ENCODE measurements at places on chromosomes 7 and 10. TPM values are rescaled to one million over a fixed set of nuclear protein-coding genes. Genes with fewer than 3 reads are reported as not detected.

DNA sequence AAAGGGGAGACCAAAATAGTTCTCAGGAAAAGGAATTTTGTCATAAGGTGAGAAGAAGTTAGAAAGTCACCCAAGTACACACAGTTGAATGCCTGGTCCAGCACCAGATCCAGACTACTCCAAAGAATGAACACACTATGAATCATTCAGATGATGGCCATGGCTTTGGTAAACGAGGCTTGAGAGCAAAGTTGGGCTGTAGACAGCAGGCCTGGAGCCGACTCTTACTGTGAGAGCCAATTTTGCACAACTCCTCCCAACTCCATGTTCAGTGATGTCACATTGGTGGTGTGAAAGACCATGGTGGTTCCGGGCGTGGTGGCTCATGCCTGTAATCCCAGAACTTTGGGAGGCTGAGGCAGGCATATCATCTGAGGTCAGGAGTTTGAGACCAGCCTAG is 131.6 kb downstream of the PKD1L1 start:
- peak; percentile 82 for DNase-seq

DNA sequence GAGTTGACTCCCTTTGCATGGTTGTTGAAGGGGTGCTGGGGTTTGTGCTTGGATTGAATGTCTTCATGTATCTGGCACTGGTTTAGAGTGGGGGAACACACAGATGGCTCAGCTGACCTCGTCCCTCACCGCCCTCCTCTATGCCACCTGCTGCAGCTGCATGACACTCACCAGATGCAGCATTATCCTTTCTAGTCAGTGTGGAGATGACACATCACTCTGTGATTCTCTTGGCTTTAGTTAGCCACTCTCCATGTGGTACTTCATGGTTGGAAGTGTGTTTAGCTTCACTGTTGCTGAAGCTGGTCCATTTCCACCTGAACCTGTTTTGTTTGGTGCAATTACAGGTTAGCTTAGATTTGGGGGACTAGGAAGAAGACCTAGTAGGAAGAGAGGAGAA is 56.3 kb upstream of the BMPER start:
- DNase-seq = peak; percentile 79

DNA sequence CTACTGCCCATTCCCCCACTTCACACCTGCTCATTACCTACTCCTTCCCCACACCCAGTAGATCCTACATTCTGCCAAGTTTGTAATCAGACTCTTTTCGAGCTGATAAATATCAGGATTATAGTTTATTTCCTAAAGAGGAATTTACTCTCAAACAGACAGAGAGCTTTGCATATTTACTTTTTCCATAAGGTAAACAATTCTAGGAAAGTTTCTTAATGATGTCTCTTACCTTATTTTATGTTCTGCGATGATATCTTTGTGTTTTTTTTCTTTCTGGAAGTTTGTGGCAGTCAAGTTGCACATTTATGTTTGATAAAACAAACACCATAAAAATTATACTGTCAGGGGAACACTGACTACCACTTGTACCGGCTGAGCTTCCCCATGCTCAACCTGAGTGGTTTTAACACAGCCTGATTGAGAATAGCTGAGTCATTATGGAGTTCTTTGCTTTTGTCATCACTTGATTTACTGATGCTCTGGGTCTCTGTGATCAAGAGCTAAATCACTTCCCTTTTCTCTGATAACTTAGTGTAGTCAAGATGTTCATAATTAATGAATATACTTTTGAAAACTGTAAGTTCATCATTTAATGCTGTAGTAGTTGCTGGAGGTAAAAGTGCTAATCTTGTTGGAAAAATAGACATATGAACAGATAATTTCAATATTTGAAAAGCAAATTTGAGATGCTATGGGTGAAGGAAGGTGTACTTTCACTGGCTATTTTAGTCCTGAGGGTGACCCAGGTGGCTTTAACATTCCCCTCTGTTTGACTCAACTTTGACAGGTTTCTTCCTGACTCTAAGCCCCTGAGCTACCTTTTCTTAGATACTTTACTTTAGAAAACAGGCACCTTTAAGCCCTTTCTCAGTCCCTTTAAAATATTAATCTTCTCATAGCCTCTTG is 1034.5 kb upstream of the LRRTM3 start:
- no peak for DNase-seq

- DNase-seq = no peak
These were observed 15.4 kb downstream of the WDFY4 start for GRCh38 chr10:48700071-48700470.

- peak; percentile 19 for DNase-seq
These were observed 115.2 kb upstream of the MDFIC start for GRCh38 chr7:114806590-114807162.

DNA sequence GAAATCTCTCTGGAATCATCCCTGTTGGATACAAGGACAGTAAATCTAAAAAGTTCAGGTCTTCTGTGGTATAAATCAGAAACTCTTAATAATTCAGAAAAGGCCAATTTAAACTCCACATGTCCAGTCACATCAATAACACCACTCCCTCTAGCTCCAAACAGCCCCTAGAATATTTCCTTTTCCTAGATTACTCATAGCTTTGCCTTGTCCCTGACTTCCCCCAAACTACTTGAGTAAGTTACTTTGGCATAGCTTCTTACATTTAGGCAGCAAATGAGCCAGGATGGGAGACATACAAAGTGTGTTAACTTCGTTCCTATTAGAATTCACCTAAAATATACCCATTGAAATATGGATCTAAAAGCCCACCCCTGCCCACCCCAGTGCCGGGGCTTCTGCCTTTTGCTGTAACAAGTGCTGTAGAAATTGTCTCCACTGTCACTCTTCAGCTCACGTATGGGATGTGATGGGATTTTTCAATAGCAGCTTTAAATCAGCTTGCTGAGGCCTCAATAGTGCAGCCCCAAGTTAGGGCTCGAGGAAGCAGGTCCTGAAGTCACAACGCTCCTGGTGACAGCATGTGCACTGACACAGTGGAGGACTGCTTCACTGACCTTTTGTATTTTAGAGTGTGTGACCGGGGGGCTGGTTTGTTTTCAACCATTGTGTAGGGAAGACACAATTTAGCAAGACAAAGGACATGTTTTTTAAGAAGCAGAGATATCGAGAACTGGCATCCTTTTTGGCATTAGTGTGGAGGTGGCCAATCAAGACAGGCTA is 218.2 kb upstream of the KMT2E start:
- DNase-seq = no peak

DNA sequence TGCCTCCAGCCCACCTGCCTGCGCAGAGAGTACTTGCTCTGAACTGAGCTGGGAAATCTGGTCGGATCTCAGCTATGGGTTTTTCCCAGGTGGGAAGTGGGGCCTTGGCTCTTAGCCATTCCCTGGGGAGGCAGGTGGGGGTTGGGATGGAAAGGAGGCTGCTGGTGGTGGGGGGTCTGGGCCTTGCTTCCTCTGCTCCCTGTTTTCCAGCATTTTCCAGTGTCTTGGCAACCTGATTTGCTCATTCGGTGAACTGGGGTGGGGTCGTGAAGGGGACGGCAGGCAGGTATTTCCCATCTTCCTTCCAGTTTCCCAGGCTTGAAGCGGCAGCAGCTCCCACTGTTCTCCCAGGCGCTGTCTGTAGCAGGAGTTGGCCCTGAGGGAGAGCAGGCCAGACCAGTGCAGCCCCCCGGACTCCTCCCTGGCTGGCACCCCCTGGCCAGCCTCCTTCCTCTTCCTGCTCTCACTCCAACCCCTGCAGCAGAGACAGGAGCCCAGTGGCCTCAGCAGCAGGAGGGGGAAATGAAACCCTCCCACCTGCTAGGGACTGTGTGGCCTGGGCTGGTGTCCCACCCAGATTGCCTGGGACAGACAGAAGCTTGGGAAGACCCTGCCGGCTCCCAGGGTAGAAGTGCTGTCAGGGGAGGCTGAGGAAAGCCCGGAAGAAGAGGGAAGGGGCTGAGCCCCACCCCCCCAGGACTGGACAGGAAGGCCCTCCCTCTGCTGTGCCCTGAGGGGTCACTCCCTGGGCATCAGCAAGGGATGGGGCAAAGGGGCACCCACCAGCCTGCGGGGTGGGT is 6.6 kb downstream of the TRIM8 start:
- no peak for DNase-seq

DNA sequence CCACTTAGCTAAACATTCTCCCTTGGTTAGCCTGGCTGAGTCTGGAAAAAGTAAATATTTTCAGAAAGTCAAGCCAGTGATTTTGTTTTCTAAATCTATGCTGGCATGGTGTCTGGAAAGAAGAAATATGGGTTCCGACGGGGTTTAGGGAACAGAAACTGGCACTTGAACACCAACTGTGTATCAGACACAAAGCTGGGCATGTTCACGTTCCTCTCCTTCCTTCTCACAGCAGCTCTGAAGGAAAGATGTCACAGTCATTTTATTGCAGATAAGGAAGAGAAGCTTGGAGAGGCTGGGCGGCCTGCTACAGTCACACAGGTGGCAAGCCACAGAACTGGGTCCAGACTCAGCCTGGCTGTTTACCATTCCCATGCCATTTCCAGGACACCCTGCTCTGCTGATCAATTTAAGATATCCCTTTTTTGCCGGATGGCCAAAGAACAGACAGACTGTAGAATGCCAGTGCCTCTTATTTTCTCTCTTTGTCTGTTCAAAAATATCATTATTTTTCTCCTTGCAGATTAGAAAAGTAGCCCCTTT is 118.8 kb downstream of the HERPUD2 start:
- DNase-seq = no peak

DNA sequence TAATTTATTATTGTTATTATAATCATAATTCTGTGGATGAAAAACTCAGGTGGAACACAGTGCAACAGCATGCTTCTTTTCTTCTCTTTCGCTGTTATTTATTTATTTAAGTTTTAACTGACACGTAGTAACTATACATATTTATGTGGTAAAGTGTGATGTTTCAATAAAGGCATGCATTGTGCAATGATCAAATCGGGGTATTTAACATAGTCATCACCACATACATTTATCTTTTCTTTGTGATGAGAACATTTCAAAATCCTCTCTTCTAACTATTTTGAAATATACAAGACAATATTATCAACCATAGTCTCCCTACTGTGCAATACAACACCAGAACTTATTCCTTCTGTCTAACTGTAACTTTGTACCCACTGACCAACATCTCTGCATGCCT is 152.5 kb upstream of the LYZL1 start:
- DNase-seq = no peak

DNA sequence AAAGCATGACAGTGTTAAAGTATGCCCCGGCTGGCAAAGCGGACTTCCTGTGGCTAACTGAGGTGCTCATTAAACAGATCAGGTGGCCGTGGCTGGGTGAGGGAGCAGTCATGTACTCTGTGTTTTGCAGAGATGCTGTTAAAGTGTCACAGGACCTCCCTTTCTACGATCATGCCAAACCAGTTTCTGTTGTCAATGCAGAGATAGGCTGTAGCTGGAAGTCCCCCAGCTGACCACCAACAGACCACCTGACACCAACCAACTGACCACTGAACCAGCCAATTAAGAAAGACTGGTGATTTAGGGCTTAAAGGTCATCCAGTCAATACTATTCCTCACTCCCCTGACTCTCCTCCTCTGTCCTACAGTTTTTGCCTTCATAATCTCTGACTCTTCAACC is 431.1 kb upstream of the LRGUK start:
- DNase-seq = no peak

DNA sequence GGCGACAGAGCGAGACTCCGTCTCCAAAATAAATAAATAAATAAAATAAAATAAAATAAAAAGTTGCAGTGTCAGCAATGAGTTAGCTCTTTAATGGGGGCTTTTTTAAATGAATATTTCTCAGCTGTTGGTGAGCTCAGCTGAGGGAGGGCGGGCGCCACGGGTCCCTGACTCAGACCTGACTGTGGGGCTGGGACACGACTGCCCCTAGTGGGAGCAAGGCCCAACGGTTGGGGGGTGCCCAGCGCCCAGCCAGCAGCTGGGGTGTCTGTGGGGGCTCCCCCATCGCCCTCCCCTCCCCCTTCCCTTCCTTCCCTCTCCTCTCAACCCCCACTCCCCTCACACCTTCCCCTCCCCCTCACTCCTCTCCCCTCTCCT is 46.6 kb downstream of the PWWP2B start:
- peak; percentile 19 for DNase-seq

DNA sequence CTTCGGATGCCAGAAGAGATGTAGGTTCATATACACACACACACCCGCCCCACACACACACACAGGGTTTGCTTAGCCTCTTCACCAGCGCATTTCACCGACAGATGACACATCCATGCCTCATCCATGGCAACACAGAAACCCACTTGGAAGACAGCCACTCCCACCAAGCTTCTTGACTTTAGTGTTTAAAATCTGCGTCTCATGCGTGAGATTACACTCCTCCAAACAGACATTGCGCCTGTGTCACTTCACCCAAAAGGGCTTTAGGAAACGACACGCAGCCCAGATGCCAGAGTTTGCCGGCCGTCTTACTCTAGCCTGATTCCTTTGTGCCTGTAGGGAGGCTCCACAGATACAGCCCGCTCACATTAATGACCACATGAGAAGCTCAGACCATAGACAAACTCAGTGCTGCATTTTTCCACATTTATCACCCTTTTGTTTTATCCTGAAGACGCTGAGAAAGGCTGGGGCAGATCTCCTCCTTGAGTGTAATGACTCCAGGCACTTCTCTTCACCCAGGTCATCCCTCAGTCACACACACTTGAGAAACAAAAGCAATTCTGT is 73.8 kb downstream of the DIP2C start:
- DNase-seq = peak; percentile 95

- DNase-seq = no peak
These were observed 37.2 kb upstream of the PLXDC2 start for GRCh38 chr10:19778996-19779395.

DNA sequence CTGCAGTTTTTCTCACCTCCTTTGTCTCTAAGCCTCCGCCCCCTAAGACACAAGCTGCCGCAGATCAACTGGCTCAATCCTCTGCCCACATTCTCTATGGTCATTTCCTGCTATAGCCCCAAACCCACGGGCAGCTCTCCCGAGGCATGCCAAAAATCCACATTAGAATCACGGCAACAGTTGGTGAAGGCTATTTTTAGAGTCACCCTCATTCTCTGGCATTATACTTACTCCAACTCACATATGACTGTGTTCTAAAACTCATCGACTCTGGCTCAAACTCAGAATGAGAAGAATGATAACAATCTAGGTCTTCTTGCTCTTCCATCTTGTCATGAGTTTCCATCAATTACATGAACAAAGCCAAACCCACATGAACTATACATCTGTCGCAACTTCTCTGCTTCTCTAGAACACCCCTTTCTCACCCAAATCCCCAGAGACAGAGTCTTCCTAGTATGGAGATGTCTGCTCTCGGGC is 10.9 kb upstream of the KIAA1549 start:
- DNase-seq = peak; percentile 87

- DNase-seq = no peak
These were observed 806.3 kb upstream of the CELF2 start for GRCh38 chr10:10211409-10211808.

GRCh38 chr10:37680243-37680683 is 177.1 kb downstream of the ZNF248 start:
- no peak for DNase-seq

The HOXA6 gene
- 7.2 TPM for total RNA-seq

The GNGT1 gene
- 0.24 TPM for total RNA-seq

The CALHM1 gene
- total RNA-seq = not detected

The RGR gene
- not detected for total RNA-seq

The PLAC9 gene
- 1.2 TPM for total RNA-seq

The TCERG1L gene
- not detected for total RNA-seq

The MINDY3 gene
- total RNA-seq = 35.7 TPM

The ANKRD2 gene
- not detected for total RNA-seq

The UTF1 gene
- not detected for total RNA-seq

The CALCR gene
- not detected for total RNA-seq

Measured in RPMI7951 (cell line).